ENCODE measurements at places on chromosomes 12 and 14. TPM values are rescaled to one million over a fixed set of nuclear protein-coding genes. Genes with fewer than 3 reads are reported as not detected.

Gene SETD1B
- 11.8 TPM for polyA plus RNA-seq

Gene WIF1
- 0.23 TPM for polyA plus RNA-seq

Gene TAS2R13
- 0.05 TPM for polyA plus RNA-seq

Gene SSPN
- polyA plus RNA-seq = 6.0 TPM

Gene SIX6
- 0.05 TPM for polyA plus RNA-seq

Gene SLC5A8
- polyA plus RNA-seq = 0.55 TPM

Gene KRT85
- 0.59 TPM for polyA plus RNA-seq

Gene DNAH10
- polyA plus RNA-seq = 0.82 TPM

Gene LTB4R
- polyA plus RNA-seq = 73.3 TPM

Gene FOXJ2
- polyA plus RNA-seq = 8.9 TPM

Gene BHLHE41
- polyA plus RNA-seq = 9.8 TPM

Gene GYS2
- polyA plus RNA-seq = 0.14 TPM

Gene NANOG
- 0.02 TPM for polyA plus RNA-seq

Gene TC2N
- 23.9 TPM for polyA plus RNA-seq

Gene DEPDC4
- polyA plus RNA-seq = 0.94 TPM

Gene CLEC2A
- polyA plus RNA-seq = 0.11 TPM

Gene USP44
- 1.3 TPM for polyA plus RNA-seq

Gene PIWIL1
- 0.05 TPM for polyA plus RNA-seq

Gene JPH4
- 0.59 TPM for polyA plus RNA-seq

Gene ADAM20
- 0.11 TPM for polyA plus RNA-seq

Gene INHBC
- 0.05 TPM for polyA plus RNA-seq

Gene KLRB1
- 7.9 TPM for polyA plus RNA-seq

Gene PLD4
- polyA plus RNA-seq = 1.5 TPM

Gene HRK
- 1.9 TPM for polyA plus RNA-seq

Gene KSR2
- 0.02 TPM for polyA plus RNA-seq

Gene MYF5
- not detected for polyA plus RNA-seq

Gene FOXN4
- 0.14 TPM for polyA plus RNA-seq

Gene FGD6
- 2.3 TPM for polyA plus RNA-seq

Gene SLC6A12
- 1.6 TPM for polyA plus RNA-seq

Gene HIP1R
- polyA plus RNA-seq = 49.0 TPM

Gene NID2
- 2.5 TPM for polyA plus RNA-seq

Gene SERPINA5
- polyA plus RNA-seq = 1.7 TPM

Gene P2RX2
- 2.5 TPM for polyA plus RNA-seq

Gene SYCP3
- polyA plus RNA-seq = 1.4 TPM

Gene ANKRD9
- polyA plus RNA-seq = 3.5 TPM

Gene ZFHX2
- 0.48 TPM for polyA plus RNA-seq

Gene CYP46A1
- 0.62 TPM for polyA plus RNA-seq

Gene SFSWAP
- polyA plus RNA-seq = 39.6 TPM
